ENCODE measurements at places on chromosomes 6 and 20.

DNA sequence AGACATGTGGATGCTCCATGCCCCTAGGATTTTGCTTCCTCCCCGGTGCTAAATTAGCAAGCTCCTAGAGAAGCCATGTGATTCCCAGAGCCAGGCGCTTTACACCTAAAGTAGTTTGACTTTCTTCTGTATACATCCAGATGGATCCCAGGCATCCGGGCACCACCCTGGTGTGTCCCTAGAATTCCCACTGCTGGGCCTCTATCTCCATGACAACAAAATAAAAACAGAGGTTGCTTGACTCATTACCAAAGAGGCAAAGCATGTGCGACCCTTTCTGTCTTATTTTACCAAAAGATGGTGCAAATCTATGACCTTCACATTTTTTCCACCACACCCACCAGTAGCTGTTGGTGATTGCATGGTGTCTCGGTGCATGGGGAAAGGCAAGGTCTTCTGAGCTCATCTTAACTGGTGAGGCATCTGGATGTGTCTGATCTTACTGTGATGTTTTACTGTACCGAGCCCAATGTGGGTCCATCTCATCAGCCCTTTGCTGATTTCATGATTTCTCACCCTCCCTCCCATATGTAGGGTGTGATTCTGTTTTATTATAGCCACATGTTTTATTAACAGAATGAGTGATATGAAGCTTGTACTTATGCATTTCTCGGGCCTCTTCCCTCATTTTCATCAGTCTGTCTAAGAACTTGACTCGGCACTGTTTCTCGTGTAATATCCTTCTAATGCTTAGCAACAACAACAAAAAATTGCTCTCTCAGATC lies 27.4 kb upstream of the VAPB start:
- DNase-seq, result no peak

DNA sequence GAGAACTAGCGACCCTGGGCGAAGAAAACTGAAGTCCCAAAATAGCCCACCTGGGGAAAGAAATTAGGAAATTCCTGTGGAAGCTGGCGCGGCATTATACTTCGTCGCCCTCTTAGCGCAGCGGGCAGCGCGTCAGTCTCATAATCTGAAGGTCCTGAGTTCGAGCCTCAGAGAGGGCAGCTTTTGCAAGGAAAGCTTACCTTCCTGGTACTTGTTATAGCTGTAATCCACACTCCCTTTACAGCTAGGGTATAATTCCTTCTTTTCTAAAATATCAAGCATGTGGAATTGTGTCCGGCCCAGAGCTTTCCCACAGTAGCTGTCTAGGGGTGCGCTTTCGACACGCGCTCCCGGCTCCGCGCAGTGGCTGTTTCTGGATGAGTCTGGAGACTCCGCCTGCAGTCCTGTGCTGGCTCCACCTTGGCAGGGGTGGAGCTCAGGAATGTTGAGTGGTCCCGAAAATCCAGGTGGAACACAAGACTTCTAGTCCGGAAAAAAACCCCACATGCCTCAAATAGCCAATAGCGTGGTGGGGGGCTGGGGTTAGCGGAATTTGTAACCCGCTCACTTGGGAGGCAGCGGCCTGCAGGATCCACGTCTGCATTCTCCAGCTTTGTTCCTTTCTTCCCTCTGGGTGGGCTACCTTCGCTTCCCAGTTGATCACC lies 83.7 kb upstream of the ZNF322 start:
- no peak for DNase-seq

DNA sequence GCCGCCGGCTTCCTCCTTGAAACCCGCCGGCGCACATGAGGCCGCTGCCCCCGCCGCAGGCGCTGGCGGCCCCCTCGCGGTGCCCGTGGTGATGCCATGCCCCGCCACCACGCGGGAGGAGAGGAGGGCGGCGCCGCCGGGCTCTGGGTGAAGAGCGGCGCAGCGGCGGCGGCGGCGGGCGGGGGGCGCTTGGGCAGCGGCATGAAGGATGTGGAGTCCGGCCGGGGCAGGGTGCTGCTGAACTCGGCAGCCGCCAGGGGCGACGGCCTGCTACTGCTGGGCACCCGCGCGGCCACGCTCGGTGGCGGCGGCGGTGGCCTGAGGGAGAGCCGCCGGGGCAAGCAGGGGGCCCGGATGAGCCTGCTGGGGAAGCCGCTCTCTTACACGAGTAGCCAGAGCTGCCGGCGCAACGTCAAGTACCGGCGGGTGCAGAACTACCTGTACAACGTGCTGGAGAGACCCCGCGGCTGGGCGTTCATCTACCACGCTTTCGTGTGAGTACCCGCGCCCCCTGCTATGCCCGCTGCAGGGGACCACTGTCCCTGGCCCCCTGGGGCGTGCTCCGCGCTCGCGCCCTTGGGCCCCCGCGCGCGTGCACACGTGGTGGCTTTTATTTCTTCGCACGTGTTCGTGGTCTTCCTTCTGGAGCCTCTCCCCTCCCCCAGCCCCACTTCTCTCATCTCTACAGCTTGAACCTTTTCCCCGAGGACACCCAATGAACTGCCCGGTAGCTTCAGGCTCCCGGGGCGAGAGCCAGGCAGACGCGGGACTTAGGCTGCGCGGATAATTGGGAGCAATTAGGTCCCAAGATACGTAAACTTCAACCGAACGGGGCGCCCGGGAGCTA lies 453 bp downstream of the KCNQ5 start:
- DNase-seq, result peak; percentile 92

GRCh38 chr20:5205348-5206210 lies 78.8 kb downstream of the CDS2 start:
- DNase-seq, result peak; percentile 75

- no peak for DNase-seq
Observed at GRCh38 chr20:59051666-59052185, 9.1 kb upstream of the PRELID3B start.

GRCh38 chr6:151723152-151723551 lies 84.3 kb upstream of the ESR1 start:
- DNase-seq, result peak; percentile 72

DNA sequence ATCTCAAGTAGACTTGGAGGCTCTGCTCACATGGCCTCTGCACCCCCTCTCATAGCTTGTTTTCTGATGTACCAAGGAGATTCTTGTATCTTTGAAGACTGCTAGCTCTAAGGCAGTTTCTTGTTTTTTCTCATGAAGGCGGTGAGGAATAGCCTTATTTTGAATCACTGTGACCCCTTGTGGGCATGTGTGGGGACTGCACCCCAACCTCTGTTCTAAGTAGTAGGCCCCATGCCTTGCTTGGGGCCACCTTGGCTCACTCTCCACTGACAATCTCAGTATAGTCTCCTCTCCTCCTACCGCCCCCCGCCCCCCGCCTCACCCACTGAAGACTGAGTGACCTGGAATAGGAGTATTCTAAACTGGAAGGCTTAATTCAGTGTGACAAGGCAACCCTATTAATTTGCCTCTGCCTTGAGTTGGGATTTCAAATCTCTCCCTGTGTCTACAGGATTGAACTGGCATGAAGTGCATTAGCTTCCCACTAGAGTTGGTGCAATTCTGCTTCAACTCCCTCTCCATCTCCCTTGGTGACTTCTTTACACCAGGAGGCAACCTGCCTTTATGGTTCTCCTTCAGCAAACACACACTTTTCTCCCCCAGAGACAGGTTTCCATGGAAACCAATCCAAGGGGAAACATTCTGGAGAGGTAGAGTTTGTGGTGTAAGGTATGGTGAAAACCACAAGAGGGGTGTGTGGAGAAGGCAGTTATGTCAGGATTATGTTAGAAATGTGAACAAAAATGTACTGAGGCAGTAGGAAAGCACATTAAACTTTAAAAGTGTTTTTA lies 75.4 kb upstream of the ECI2 start:
- DNase-seq, result peak; percentile 41

GRCh38 chr6:13405961-13406477 lies 77.7 kb upstream of the TBC1D7 start:
- no peak for DNase-seq

DNA sequence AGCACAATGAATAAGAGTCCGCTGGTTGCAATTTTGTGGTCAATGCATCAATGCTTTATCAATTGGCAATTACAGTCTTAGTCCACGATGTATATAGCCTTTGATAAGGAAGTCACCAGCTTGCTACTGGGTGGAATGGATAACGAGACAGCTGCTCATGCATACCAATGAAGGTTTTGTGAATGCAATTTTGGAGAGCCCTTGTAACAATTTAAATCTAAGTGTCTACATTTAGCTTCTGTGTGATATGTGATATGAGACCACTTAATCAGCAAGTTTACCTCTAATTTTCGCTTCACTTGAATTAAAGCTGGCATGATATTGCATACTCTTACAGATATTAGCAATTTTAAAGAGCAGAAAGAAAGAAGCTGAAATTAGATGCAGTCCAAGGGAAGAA lies 543.9 kb downstream of the RNF144B start:
- DNase-seq, result no peak

DNA sequence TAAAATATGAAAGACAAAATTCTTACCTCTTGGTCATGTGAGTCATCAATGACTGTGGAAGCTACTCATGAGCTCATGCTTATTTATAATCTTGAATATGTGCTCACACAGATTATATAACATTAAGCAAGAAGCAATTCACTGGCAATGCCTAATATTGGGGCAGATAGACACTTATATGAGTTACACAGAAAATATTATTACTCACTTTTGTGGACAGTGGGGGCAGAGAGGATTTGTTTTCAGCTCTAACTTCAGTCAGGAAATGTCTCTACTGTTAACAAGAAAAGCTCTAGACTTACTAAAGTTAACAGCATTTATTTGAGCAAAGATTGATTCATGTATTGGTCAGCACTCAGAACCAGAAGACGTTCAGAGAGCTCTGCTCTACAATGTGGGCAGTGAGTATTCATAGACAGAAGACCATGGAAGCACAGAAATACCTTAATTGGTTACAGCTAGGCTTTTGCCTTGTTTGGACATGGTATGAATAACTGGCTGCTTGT lies 85.8 kb upstream of the AHI1 start:
- DNase-seq, result no peak

DNA sequence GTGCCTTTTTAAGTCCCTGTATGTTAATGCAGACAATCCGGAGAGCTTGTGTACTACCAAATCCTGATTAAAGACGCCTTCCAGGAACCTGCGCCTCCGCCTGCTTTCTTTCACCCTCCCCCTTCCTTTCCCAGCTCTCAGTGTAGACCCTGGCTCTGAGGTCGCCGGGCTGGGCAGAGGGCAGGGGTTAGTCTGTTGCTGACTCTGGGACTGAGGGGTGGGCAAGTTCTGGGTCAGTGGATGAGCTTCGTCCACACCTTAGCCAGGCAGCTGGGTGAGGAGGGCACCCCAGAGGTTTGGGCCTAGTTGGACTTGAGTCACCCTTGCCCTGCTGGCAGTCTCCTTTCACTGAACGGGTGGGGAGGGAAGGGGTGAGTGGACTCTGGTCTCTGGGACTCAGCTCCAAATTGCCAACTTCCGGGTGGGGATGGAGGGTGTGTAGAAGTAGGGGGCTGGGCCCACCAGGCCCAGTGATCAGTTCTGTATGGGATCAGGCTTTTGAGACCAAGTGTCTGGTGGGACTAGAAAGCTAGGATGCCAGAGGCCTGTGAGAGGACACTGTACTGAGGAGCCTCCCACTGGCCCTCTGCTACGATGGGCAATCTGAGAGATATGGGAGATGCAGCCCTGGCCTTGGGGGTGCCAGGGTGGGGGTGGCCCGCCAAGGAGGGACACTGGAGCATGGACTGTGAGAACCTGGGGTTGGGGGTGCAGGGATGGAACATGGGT lies 21.3 kb upstream of the SLC22A7 start:
- DNase-seq, result no peak

DNA sequence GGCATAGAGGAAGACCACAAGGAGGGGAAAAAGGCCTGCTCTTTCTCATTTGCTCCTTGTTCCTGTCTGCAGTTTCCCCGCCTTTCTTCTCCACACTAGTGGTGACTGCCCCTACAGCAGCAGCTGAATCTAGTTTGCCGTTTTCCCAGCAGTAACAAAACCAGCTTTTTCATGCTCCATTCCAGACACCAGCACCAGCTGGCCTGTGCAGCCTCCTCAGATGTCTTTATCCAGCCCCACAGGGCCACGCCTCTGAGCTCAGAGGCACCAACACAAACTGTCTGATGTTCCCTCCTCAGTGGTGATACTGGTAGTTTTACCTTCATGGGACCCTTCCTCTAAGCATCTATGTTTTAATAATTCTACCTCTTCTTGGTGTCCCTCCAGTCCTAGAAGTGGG lies 70.4 kb upstream of the SLC24A3 start:
- DNase-seq, result no peak

DNA sequence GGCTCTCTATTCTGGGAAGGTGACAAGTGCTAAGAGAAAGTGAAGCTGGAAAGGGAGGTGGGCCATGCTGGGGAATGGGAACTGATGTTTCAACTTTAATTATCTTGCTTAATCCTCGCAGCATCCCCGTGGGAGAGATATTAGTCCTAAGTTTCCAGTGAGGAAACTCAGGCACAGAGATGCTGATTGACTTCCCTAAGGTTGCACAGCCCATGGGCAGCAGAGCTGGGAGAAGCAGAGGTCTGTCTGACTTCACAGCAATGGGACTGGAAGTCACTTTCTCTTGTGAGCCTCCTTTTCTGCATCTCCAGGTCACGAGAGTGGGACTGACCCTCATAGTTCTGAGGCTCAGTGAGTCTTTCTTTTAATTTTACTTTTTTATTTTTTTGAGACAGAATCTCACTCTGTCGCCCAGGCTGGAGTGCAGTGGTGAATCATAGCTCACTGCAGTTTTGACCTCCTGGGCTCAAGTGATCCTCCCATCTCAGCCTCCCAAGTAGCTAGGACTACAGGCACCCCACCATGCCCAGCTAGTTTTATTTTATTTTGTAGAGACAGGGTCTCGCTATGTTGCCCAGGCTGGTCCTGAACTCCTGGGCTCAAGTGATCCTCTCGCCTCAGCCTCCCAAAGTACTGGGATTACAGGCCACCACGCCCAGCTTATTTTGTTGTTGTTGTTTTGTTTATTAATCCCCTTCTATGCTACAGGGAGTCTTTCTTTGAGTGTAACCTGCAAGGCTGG lies 2.6 kb downstream of the RAB44 start:
- no peak for DNase-seq

DNA sequence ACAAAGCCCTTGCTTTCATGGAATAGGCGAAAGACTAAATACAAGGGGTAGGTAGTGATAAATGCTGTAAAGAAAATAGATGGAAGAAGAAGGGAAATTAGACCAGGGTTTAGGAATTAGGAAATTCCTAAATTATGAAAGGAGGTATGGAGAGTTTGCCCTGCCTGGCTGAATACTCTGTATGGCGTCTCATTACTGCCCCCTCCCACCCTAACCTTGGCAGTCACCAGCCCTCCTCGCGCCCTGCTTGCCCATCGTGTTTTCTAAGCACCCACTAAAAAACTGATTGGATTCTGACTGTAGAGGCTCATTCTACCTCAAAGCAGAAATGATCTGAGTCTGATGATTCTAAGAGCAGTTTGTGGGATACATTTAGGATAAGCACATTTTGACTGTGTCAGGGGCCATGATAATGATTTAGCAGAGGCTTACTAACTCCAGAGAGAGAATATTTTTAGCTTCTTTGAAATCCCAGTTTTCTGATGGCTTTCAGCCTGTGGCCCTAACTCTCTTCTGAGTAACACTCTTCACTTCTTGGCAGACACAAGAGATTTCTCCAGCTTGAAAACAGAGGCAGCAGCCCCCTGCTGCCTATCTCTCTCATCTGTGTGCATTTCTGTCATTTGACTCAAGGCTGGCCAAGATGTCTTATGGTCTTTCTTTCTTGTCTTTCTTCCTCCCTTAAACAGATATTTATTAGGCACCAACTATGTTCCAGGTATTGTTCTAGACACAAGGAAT lies 1.4 kb upstream of the CHD6 start:
- DNase-seq, result no peak

- no peak for DNase-seq
Observed at GRCh38 chr20:8740265-8740664, 328.6 kb upstream of the PLCB4 start.
